ENCODE measurements at places on chromosomes 11 and 22.
A peak's percentile ranks its signal among the peaks of the same experiment; 100 is the strongest.

DNA sequence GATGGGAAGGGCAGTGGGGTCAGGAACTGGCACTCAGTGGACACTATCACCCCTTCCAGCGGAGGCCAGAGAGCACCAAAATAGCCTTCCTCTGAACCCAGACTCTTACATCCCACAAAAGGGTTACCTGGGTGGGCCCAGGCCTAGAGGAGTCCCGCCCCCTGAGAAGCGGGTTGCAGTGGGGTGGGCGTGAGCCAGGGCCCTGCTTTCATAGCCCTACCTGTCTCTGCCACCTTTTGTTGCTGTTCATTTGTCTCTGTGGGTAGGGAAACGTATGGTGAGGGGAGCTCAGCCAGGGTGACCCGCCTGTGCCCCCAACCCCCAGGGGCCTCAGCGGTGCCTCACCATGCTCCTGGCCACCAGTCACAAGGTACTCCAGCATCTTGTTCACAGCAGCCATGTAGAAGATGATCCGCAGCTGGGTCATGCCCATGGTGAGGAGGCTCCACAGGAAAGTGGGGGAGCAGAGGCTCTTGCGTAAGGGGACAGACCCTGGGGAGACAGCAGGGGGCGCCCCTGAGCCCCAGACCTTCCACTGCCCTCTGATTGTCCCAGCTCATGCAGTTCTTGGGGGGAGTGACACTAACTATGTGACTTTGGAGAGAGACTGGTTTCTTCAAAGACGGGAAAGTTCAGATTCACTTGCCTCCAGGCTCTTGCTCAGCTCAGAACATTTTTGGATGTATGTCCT, 24.0 kb downstream of the SLC43A1 start:
- no peak for DNase-seq

DNA sequence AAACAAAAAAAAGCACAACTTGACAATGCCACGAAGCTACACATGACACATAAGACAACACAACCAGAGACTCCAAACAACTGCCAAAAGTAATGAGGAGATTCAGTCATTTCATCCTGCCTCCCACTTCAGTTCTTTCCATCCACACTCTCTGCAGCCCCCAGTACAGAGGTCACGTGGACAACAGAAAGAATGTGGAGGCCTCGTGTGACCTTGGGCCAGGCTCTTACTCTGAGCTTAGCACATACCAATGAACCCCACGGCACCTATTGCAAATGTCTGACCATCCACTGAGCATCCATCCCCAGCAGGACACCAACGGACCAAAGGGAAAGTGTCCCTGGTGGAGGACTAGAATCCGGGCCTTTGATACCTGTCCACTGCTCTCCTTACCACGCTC, 12.5 kb downstream of the CBX7 start:
- no peak for DNase-seq

- DNase-seq, result no peak
Measured at GRCh38 chr22:37192204-37192603, 4.2 kb upstream of the C1QTNF6 start.

DNA sequence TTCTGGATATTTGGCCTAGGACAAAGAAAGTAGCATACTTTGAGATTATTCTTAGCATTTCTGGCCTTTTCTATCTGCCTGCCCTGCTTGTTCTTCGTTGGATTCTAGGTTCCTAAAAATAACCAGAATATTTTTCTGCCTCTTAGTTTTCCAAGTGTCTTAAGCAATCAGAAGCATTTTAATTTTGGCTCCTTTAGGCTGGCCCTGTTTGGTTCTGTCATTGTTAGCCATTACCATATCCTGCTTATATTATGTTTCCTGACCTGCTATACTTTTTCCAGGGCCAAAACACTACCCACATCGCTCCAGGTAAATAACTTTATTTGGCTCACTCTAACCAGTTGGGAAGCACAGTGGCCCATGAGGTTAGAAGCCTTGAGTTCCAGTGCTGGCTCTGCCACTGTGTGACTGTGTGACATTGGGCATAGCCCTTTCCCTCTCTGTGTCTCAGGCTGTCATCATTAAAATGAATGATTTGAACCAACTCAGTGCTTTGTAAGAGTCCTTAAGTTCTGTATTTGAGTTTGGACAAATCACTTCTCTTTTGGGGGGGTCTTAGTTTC, 91.1 kb downstream of the STIM1 start:
- no peak for DNase-seq

DNA sequence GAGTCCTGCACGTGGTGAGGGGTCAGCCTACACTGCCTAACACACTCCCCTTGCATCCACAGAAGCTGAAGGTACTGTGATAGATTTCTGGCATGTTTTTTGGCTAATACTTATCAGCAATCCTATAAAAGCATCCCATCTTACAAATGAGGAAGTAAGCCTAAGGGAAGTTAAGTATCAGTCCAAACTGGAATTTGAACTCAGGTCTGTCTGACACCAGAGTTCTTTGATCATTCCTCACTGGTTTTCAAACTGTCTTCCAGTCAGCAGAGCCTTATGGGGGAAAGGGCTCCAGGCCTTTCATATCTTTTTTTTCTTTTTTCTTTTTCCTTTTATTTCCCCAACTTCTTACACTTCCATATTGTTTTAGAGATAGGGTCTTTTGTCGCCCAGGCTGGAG, 105.6 kb downstream of the RBFOX2 start:
- DNase-seq, result no peak

- peak; percentile 31 for DNase-seq
Measured at GRCh38 chr11:116707161-116707629, 65.6 kb downstream of the BUD13 start.

DNA sequence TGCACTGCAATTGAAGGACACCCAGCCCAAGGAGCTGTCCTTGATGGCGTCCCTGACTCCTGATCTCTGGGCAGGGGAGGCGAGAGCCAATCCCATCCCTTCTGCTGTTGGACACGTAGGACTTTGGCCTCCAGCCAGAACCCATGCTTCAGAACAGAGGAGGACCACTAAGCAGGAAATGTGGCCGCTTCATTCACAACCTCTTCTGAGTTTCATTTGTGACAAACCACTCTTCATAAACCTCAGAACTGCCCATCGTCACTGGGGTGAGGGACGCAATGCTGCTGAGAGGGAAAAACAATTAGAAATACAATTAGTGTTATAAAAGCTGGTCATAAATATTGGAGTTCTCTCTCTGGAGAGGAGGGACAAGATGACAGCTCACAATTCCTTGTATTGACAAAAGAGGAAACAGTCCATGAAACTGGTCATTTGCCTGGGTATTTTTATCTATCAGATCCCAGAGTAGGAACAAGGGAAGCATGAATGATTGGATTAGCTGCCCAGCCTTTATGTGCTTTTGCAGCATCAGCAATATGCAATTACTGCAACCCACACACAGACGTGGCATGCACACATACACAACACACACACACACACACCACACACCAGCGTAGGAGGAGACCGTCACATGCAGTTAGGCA, 216.5 kb upstream of the CADM1 start:
- peak; percentile 44 for DNase-seq

GRCh38 chr11:19087658-19088057, 27.1 kb upstream of the MRGPRX2 start:
- no peak for DNase-seq

- no peak for DNase-seq
Measured at GRCh38 chr11:117091753-117092477, 6.3 kb downstream of the SIK3 start.

- no peak for DNase-seq
Measured at GRCh38 chr11:115578275-115578674, 74.1 kb upstream of the CADM1 start.

GRCh38 chr11:128036556-128037093, 550.7 kb downstream of the ETS1 start:
- DNase-seq, result no peak

GRCh38 chr11:3109921-3110706, 52.9 kb upstream of the CARS1 start:
- DNase-seq, result no peak

- no peak for DNase-seq
Measured at GRCh38 chr11:128965485-128965884, 22.8 kb upstream of the TP53AIP1 start.

DNA sequence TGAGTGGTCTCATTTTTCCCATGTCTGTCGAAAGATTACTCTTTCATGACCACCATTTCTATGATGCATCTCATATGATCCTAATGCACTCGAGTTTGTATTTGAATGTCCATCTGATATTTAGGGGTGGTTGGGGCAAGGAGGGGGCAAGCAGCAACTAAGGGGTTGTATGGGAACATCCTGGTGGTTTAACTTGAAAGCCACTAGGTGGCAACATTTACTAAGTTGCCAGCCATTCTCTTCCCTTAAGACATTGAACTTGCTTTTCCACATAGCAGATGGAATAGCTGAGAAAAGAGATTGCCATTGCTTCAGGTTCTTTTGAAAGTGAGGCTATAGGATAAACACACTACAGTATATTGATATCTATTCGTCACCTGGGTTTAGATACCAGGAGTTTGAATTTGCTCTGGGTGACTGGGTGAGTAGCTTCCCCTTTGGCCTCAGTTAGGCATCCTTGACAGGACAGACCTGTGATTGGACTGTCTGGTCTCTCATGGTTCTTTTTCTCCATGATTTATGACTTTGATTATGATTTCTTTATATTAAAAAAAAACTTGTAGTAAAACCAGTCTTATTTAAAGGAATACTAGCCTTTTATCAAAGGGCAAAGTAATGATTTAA, 32.4 kb downstream of the NF2 start:
- DNase-seq, result no peak

DNA sequence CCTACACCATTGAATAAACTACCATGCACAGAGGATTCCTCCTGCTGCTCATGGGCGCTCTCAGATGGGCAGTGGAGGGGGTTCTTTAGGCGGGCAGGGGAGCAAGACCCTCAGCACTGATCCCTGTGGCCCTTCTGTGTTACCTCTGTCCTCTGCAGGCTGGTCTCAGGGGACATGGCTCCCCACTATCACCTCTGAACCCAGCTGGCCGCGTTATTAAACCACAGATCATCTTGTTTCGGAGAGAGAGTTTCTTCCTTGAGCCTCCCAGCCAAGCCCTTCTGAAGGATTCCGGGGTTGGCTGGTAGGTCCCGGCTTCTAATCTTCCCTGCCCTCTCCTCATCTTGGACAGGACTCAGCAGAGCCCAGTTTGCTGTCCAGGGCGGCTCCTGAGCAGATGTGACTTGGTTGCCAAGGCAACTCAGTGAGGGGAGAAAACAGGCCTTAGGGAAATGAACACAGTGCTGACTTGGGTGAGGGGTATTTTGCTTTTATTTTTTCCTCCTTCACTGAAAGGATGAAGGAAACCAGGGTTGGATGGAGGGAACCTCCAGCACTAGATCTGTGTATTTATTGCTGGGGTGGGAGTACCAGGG, 13.3 kb downstream of the APOL3 start:
- DNase-seq, result no peak

- DNase-seq, result no peak
Measured at GRCh38 chr11:35373284-35373933, 45.9 kb downstream of the SLC1A2 start.

DNA sequence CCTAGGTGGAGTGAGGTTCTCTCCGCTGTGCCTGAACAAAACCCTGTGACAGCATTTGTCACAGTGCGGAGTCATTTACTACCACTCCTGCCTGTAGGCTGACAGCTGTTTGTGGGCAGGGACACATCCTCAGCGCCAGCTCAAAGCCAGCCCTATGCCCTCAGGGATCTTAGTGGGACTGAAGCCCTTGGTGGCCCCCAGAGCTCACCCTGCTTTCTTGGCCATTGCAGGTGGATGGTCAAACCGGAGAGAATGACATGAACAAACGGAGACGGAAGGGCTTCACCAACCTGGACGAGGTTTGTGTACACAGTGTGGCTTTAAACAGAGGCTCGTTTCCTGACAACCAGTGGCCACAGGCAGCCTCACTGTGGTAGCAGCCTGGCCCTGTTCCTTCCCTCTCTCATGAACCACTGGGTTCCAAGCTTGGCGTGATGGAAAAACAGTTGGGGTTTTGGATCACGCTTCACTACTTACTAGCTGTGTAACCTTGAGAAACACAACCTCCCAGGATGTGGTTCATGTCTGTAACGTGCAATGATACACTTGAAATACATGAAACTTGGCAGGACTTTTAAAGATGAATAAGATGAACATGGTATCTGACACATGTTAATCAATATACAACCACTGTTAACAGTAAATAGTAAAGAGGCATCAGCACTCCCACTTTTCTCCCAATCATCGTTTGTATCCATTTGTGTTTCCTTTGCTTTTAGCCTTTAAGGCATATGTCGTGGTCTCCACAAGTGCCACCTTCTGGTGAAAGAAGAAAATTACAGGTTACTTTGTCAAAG, 125.8 kb downstream of the MICAL2 start:
- DNase-seq, result peak; percentile 29

- no peak for DNase-seq
Measured at GRCh38 chr11:13702071-13702470, 33.6 kb downstream of the FAR1 start.

GRCh38 chr22:40857309-40857855, 434 bp downstream of the XPNPEP3 start:
- DNase-seq, result no peak

DNA sequence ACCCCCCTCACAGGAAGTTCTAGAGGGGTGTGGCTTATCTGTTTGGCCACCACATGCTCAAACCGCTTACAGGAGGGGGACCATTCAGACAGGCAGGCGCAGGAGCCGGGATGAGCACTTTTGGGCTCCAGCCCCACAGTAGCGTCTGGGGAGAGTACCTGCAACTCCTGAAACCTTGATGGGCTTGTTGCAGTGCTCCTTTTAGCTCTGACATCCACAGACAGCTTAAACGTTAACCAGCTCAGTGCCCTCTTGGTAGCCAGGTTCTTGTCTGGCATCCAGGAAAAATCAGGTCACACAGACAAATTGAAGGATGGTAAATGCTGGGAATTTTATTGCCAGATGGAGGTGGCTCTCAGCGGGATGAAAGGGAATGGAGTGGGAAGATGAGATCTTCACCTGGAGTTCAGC, 326.3 kb downstream of the ETS1 start:
- no peak for DNase-seq

- no peak for DNase-seq
Measured at GRCh38 chr11:10480760-10481159, 25.7 kb downstream of the AMPD3 start.

DNA sequence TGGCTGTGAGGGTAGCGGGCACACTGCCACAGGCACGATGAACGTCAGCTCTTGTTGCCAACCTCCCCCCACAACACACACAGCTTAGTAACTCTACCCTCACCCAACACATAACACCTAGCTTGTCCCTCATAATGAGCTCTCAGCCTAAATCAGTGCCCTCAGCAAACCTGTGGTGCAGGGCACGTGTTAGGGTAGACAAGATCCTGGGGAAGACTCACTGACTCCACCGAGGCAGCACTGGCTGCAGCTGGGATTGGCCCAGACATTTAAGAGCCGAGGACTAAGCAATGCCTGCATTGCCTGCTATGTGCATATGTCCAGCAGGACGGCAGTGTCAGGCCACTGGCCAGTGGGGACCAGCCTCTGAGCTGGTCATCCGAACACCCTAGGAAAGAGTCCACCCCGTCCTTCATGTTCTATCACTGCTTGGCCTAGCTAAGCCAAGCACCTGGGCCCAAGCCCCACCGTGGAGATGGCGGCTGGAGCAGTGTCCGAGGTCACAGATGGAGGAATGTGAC, 32.9 kb upstream of the TRIM29 start:
- DNase-seq, result no peak

GRCh38 chr11:86807360-86807759, 7.0 kb downstream of the PRSS23 start:
- DNase-seq, result no peak

All from NCI-H187 (cell line).